Brain pericyte (primary cell): ENCODE measurements at places on chromosomes 1 and 21.

DNA sequence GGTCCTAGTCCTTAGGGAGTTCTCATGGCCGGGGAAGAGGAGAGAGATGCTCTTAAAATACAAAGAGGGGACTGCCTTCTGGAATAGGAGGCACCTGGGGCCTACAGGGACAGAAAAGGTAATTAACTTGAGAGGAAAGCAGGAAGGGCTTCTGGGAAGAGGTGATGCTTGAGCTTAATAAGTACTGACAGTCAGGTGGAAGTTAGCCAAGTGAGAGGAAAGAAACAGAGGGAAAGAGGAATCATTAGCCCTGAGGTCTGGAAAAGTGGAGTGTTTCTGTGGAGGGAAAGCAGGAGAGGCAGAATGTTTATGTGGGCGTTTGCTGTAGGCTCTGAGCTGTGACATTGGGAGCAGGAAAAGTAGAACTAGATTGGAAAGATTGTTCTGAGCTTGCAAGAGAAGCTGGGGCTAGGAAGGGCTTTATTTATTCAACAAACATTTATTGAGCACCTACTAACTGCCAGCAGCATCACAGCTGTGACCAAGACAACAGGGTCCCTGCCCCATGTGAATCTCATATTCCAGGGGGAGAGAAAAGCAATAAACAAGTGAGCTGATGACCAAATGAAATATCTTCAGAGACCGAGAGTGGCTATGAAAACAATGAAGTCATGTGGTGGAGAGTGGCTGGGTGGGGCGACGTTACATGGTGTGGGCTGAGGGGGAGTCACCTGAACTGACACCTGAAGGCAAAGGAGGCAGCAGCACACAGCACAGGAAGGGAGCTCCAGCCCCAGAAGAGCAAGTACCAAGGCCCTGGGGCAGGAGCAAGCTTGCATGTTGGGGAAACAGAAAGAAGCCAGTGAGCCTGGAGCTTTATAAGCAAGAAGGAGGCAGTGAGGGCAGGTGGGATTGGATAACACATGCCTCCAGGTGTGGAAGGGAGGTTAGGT, 4.4 kb upstream of the FNDC5 start:
- no peak for DNase-seq

DNA sequence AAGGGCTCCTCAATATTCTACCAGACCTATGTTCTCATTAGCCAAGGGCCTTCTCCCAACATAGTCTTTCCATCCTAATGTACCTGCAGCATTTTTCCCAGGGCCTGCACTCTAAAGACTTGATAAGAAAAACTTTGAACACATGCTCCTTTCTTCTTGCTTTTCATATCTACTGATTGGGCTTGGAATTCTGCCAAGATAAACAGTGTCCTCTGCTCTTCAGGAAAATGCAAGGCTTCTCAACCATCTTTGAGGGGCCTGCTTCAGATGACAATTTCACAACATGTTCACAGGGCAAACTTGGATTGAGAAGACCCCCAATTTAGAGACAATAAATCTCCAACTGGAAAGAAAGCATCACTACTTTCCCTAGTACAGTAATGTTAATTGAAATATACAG, 25.8 kb upstream of the PPT1 start:
- DNase-seq, result no peak

DNA sequence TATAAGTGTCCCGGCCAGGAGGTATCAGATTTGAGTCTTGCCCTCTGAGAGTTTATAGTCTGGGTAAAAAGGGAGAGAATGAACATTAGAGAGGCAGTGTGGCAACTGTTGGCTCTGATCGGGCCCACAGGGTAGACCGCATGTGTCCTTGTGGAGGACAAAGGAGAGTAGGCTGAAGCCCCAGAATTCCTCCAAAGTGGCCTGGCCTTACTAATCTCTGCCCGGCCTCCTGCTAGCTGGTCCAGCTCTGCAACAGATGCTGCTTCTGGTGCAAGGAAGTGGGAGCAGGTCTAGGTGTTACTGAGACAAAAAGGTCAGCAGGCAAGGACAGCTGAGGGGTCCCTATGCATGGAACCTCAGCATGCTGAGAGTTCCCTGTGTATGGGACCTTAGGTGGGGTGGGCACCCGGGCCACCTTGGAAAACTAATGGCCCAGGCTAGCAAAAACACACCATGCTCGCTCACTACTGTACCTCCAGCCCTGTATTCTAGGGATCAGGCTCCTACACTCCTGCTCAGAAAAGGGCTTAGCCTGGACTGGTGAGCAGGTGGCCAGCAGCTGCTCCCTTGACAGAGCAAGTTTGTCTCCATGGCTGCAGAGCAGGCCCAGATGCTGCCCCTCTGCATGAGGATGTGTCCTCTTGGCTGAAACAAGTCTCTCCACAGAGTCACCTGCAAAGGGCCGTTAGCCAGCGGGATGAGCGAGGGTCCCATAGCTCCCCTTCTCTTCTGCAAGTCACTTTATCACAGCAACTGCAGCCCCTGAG, 30.3 kb upstream of the RGS16 start:
- DNase-seq, result no peak

DNA sequence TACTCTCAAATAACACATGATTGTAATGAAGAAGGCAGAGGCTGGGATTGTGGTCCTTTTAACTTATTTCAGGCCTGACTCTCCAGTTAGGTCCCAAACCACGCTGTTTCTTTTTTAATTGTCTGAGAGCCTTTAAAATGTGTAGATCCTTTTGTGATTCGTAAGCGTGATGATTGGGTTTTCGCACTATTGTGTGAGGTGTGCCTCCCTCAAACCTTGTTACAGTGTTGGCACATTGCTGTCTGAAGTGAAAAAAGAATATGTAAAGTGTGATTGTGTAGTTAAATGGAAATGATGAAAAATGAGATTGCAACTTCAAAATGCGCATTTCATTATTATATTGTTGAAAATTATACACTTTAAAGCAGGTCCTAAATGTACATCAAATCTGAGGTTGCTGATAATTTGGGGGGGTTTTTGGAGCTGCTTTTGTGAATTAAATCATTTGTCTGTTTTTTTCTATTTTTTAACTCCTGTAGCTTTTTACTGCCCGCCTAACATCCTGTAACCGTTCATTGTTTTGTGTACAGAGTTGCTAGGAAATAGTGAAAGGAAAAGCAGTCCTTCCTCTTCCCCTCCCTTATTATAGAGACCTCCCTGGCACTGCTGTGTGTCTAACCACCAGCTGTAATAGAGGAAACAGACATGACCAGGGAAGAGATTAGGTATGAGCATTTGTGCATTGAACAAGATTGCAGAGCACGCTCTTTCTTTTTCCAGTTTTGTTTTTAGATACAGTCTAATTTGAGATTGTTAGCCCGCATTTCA, 43.3 kb downstream of the IARS2 start:
- DNase-seq, result no peak

DNA sequence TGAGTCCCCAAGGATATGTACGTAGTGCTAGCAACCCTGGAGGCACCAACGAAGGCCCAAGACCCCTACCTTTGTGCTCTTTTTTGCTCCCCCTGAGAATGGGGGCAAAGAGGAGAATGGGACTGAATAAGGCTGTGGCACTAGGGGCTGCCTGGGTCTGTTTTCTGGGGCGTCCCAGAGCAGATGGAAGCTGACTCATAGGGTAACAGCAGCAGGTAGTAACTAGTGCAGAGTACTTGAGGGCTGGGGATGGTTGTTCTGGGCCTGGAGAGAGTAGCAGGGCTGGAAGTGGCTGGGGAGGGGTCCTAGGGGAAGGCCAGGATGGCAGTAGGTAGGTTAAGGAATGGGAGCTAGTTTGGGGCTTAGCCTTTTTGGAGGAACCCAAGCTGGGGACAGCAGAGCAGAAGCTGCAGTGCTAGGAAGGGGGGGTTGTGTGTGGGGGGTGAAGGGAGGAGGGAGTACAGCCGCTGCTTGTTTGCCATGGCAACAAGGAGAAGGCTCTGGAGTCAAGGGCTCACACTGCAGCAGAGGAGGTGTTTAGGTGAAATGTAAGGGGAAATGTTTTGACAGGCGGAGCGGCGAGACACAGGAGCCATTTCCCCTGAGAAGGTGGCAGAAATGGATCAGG, 1.8 kb downstream of the NCDN start:
- no peak for DNase-seq

GRCh38 chr1:235441159-235441685, 63.0 kb downstream of the B3GALNT2 start:
- DNase-seq, result no peak

DNA sequence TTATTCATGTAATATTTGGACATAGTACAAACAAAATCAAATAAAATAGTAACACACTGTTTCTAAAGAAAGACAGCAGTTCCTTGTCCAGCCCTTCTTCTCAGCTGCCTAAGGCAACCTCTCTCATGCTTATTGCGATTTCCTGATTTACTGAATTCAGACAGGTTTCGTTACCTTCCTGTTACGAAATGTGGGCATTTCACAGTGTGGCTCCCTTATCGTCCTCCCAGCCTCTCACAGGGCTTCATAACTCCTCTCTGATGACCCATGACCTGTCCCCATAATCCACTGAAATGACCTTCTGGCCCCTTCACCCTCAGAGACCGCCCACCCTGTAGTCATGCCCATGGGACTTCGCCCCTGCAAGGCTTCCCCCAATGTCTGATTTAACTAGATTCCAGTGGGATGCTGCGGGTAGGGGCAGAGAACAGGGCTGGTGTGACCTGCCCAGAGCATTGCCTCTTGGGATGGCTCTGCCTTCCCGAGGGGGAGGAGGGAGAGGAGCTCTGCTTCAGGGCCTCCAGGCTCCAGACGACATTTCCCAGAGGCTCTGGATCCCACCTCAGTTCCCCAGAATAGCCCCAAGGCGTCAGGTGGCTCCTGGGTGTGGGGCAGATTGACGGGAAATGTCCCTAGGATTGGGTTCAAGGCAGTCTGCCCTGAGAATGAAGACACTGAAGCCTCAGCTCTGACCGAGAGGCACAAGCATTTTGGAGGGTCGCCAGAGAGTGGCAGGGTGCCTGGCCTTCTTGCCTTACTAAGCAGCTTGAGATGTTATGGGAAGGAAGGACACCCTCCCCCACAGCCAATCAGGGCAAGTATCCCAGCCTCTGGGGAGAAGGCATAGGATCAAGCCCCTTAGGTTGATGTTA, 20.6 kb downstream of the PADI2 start:
- DNase-seq, result no peak

- no peak for DNase-seq
Measured at GRCh38 chr1:213296558-213296957, 245.5 kb downstream of the RPS6KC1 start.

GRCh38 chr1:29651246-29651645, 414.9 kb downstream of the PTPRU start:
- DNase-seq, result no peak

DNA sequence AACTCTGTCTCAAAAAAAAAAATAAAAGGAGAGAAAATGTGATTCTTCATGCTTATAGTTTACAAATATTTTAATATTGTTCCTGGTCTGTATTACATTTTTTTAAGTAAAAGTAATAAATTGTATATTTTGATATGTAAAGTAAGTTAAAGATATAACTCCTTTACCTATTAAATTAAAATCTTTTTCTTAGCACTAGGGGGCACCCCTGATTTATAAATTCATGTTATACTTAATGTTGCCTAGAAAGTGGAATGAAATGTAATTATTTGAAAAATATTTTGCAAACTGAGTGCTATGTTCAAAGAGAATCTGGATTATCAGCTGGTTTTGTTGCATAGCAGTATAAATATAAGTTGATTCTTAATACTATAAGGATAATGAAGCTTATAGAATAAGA, 49.2 kb downstream of the RALGPS2 start:
- DNase-seq, result no peak

DNA sequence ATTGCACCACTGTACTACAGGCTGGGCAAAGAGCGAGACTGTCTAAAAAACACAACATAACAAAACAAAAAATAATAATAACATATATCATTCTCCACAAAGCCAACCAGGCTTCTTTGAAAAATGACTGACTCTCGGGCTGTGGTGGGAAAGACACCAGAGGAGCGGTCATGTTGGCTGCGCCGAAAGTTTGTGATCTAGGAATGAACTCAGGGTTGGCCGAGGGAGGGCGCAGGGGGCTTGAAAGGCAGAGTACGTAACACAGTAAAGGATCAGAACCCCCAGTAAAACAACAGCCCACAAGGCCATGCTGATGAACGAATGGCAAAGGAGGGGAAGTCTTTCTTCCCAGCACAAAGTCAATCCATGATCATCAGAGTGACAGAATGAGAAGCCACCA, 4.7 kb downstream of the SLC35E2B start:
- no peak for DNase-seq

- DNase-seq, result no peak
Measured at GRCh38 chr1:1853593-1854257, 37.2 kb downstream of the GNB1 start.

DNA sequence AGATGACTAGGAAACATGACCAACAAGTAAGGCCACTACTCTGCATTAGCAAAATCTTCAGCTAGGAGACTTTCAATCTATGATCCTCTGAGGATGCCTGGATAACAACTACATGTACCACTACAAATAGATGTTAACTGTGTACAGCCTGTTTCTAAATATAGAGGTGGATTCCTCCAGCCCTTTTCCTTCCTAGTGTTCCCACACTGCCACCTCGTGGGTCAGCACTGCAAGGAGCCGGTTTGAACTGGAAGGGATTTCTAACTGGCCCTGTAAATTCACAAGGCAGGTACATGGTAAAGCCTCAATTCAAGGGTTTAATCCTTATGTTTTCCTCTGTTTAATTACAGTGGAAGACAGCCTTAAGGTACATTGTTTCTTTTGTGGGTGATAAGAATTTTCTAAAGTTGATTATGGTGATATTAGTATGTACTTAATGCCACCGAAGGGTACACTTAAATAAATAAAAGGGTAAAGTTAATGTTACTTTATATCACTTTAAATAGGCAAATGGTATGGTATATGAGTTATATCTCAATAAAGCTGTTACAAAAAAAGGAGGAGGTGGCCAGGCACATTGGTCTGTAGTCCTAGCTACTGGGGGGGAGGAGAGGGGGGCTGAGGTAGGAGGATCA, 14.4 kb downstream of the SMYD3 start:
- DNase-seq, result peak; percentile 21

DNA sequence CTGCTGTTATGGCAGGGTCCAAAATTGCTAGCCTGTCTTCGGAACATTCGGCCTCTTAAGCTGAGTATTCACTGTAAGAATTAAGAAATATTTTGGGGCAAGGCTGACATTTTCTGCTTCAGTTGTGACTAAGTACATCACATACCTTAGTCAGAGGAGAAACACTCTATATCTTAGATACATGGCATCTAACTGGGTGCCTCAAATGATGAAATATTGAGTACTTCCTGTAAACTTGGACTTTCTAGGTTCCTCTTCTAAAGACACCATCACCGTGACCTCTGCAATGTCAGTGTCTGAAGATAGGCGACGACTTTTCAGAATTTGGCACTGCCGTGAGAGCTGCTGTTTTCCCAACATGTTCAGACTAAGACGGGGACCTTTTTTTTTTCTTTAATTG, 65.6 kb downstream of the PCBP3 start:
- no peak for DNase-seq

DNA sequence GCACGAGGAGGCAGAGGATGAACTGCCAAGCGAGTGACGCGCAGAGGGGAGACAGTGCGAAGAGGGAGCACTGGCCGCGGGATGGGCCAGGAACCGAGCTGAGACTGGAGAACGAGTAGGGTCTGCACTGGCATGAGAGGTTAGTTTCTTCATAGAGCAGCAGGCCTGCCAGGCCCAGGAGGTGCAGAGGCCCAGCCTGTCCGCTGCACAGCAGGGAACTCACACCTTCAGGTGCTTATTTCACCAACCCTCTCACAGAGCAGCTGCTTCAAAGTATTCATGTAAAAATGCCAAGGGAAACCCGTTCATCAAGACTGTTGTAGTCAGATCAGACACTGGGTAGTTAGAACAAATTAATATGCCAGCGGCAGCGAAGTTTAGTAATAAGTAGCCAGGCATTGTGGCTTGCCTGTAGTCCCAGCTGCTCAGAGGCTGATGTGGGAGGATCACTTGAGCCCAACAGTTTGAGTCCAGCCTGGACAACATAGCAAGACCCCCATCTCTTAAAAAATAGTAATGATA, 144.5 kb downstream of the SLC45A1 start:
- DNase-seq, result no peak
